Mammary epithelial cell (primary cell): ENCODE measurements at places on chromosomes 5 and 9. TPM values are rescaled to one million over a fixed set of nuclear protein-coding genes. Genes with fewer than 3 reads are reported as not detected.

- DNase-seq, result no peak
Measured at GRCh38 chr9:96392263-96392662, 8.8 kb upstream of the SLC35D2 start.

GRCh38 chr9:10999646-11000045, 386.8 kb upstream of the PTPRD start:
- no peak for DNase-seq

- no peak for DNase-seq
Measured at GRCh38 chr5:59749782-59750520, 143.6 kb downstream of the PDE4D start.

DNA sequence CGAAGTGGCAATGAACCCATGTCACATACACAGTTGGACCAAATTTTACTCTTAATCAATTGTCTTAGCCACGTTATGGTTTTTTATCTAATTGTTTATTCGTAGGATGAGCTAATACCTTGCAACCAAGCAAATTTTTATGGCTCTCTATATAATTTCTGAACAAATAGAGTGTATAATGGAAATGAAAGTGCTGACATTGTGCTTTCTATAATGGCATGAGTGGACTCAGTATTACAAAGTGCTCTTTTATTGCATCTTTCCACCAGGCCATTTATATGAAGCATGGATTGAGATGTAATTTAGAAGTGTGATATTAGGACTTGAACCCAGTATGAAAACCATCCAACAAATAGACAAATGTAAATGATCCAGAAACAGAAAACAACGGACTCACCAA, 1096.0 kb downstream of the DTWD2 start:
- no peak for DNase-seq

- DNase-seq, result peak; percentile 83
Measured at GRCh38 chr9:69172895-69173294, 1.2 kb upstream of the TJP2 start.

GRCh38 chr5:92468295-92468694, 1085.2 kb upstream of the ARRDC3 start:
- no peak for DNase-seq

GRCh38 chr5:98563885-98564653, 209.4 kb upstream of the RGMB start:
- no peak for DNase-seq

GRCh38 chr9:115385383-115386122, 267.6 kb upstream of the TNC start:
- no peak for DNase-seq

DNA sequence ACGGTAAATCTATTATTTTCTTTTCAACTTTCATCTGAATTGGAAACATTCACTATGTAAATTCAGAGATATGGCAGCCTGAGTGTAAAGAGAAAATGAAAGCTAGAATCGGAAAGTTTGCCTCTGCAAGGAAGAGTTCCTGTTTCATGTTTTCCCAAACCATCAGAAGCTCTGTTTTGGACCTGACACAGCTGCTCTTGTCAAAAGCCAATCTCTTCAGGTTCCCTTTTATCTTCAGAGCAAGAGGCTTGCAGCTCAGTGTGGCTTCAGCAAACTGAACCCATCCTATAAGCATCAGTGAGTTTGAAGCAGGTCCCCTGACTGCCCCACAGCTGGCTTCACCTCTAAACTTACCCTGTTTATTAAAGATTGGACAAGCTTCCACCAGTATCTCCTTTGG, 1099.7 kb downstream of the DTWD2 start:
- no peak for DNase-seq

DNA sequence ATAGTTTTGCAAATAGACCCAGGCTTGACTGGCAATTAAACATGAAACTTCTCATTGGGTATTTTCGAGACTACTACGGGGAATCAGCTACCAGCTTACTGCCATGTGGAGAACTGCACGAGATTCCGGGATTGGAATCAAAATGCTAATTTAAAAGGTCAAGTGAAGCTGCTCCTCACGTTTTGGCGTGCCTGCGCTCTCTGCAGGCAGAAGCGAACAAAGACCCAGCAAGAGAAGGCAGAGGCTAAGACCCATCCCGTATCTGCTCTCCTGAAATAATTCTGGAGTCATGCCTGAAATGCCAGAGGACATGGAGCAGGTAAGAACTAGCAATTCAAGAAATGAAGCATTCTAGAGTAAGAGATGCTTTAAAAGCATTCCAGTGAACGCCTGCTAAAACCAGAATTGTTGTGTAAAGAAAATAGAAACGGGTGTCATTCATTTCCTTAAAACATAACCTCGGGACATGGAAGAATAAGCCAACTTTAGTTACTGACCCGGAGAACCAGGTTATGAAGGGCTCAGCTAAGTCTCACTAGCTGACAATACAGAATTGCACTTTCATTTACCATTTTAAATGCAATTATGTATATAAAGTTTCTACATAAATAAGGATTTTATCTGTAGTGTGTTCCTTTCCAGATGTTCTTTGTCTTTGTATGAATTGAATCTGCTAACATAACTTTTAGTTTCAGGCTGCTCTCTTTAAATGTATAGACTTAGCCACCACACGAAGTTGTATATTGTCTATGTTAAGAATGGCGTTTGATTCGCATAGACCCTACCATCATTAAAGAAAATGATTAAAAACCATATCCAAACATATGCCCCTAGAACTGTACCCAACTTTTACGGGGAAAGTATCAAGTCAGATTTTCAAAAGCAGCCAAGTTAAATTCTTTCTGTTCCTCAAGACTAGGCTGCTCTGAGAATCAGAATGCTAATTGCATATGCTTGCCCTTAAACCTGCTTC, 2.0 kb upstream of the MAT2B start:
- peak; percentile 70 for DNase-seq

- no peak for DNase-seq
Measured at GRCh38 chr9:93286252-93287188, 102.6 kb downstream of the WNK2 start.

GRCh38 chr9:81461196-81461595, 228.2 kb downstream of the TLE1 start:
- DNase-seq, result no peak

- no peak for DNase-seq
Measured at GRCh38 chr9:137432687-137433348, 8.3 kb downstream of the ENTPD8 start.

DNA sequence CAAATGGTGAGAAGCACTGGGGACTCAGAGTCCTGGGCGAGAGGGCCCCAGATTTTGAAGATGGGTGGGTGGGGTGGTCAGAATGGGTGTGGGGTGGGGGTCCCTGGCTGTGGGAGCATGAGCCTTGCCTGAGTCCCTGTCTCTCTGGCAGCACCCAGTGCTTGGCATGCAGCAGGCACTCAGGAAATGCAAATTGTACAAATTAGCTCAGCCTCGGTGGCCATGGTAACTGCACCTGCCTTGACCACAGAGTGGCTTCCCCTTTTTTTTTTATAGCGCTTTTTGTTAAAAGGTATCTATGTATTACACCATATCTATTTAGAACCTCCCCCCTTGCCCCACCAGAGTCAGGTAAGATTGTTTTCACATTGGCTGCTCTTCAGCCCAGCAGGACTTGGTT, 19.2 kb upstream of the PITX1 start:
- DNase-seq, result no peak

- DNase-seq, result no peak
Measured at GRCh38 chr5:53613061-53613460, 52.6 kb downstream of the NDUFS4 start.

The SGCD gene
- not detected for polyA plus RNA-seq

The QRFP gene
- polyA plus RNA-seq, result not detected

The SPATA31D4 gene
- polyA plus RNA-seq, result not detected

The SEC24A gene
- polyA plus RNA-seq, result 19.9 TPM

The CDC14B gene
- 5.2 TPM for polyA plus RNA-seq

The NEK6 gene
- 50.6 TPM for polyA plus RNA-seq

The NR5A1 gene
- polyA plus RNA-seq, result not detected

The F2RL1 gene
- 65.6 TPM for polyA plus RNA-seq

The BAG1 gene
- polyA plus RNA-seq, result 20.3 TPM

The PAEP gene
- not detected for polyA plus RNA-seq

The WDR38 gene
- polyA plus RNA-seq, result not detected

The EQTN gene
- not detected for polyA plus RNA-seq
